ENCODE measurements at places on chromosomes 6 and 20.

- no peak for DNase-seq
Measured at GRCh38 chr6:75613056-75613501, 11.4 kb downstream of the SENP6 start.

DNA sequence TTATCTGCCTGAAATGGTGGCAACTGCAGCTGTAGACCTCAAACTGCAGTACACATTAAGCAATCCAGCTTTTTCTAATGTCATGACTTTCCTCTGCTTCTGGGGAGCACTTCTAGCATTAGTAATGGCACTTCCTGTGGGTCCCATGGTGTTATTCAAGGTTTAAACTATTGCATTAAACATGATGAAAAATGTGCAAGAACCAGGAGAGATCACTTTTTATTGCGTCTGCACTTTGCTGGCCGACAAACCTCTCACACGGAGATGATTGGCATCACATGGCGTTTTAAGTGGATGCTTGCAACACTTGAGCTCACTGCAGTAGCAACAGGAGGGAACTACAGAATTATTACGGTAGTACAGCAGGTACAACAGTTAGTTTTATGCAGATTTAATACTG is 148.4 kb downstream of the HIVEP2 start:
- DNase-seq, result no peak

DNA sequence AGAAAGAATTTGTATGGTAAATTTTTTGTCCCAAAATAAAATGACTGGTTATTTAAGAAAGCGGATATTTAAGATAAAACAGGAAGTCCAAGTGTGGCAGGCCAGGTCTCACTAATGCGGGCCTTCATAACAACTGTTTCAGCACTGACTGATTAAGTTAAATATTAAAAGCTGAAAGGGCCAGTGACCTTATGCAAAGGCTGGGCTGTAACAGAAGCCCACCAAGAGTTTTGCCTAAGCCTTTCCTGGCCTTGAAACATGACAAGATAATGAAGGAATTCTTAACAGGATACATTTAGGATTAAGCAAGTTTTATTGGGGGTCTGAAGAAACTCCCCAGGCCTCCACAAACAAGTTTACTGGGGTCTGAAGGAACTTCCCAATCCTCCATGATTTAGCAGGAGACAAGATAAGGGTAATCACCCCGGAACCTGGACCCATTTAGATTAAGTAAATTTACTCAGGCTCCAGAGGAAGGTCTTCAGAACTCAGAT is 36.3 kb downstream of the ZNF133 start:
- DNase-seq, result no peak

DNA sequence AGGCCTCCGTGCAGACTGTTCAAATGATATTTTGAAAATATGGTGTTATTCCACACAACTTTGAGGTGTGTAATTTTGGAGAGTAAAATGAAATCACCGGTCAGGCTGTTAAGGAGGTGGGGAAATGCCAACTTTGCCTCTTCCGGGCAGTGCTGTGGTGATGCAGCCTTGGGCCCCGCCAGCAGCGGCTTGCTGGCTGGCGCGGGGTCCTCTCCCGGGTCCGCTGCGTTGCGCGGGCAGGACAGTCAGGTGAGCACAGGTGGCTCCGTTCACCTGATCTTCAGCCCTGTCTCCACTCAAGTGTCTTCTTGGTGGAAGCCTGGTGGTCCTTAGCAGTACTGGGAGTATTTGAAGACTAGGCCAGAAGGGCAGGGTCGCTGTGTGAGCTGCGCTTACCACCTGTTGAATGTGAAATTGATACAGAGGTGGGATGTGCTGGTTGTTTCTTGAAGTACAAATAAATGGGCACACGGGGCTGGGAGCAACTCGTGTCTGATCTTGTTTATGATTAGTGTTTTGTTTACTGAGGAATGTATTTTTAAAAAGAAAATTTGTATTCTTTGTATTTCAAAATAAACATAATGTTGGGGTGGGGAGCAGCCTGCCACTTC is 184.2 kb downstream of the ARID1B start:
- DNase-seq, result no peak

- no peak for DNase-seq
Measured at GRCh38 chr20:10490706-10491105, 55.6 kb downstream of the SLX4IP start.
